ENCODE measurements at places on chromosomes 16 and 17. TPM values are rescaled to one million over a fixed set of nuclear protein-coding genes. Genes with fewer than 3 reads are reported as not detected.
A peak's percentile ranks its signal among the peaks of the same experiment; 100 is the strongest.

ZNF18 gene
- total RNA-seq = 8.2 TPM

GRCh38 chr16:23863511-23864422 is 28.0 kb downstream of the PRKCB start:
- DNase-seq = no peak

- peak; percentile 72 for DNase-seq
Observed at GRCh38 chr16:29816694-29817441, 916 bp downstream of the PAGR1 start.

DNA sequence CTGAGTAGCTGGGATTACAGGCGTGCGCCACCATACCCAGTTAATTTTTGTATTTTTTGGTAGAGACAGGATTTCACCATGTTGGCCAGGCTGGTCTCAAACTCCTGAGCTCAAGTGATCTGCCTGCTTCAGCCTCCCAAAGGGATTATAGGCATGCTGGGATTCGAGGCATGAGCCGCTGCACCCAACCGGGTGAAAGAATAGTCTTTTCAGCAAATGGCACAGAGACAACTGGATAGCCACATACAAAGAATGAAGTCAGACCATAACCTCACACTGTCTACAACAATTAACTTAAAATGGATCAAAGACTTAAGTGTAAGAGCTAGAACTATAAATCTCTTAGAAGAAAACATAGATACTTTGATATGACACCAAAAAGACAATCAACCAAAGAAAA is 67.6 kb downstream of the TBC1D16 start:
- DNase-seq = no peak

MYLK3 gene
- 0.31 TPM for total RNA-seq

DNA sequence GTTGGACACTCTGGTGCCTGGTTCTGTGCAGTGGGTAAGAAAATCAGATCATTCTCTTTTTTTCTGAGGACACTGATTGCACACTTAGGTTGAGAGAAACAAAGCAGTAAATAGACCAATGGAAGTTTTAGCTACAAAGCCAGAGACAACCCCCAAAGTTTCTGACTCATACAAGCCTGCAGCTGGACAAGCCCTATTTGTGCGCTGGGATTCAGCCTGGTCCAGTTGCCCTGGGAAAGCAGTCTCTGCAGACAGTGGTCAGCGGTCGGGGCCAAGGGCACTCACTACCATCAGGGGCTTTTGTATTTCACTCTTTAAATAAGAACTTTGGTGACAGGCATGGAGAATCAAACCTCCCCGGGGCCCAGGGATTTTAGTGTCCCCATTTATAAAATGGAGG is 6.0 kb upstream of the RHBDL3 start:
- DNase-seq = no peak

DNA sequence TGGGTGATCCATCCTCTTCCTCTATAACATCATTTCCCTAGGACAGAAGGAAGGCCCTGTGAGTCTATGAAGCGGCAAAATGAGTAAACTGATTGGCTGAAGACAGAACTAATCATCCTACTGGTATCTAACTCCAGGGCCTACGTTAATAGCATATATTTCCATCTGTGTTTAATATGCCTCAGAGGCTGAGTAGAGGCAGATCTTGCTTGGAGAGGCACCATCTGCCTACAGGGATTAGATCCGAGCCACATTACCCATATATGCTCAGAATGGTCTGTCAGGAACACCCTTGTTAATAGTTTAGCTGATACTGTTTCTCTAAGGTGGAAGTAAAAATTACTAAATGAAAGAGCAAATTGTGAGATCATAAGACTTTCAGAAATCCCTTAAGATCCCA is 13.2 kb upstream of the FOXJ1 start:
- no peak for DNase-seq

DNA sequence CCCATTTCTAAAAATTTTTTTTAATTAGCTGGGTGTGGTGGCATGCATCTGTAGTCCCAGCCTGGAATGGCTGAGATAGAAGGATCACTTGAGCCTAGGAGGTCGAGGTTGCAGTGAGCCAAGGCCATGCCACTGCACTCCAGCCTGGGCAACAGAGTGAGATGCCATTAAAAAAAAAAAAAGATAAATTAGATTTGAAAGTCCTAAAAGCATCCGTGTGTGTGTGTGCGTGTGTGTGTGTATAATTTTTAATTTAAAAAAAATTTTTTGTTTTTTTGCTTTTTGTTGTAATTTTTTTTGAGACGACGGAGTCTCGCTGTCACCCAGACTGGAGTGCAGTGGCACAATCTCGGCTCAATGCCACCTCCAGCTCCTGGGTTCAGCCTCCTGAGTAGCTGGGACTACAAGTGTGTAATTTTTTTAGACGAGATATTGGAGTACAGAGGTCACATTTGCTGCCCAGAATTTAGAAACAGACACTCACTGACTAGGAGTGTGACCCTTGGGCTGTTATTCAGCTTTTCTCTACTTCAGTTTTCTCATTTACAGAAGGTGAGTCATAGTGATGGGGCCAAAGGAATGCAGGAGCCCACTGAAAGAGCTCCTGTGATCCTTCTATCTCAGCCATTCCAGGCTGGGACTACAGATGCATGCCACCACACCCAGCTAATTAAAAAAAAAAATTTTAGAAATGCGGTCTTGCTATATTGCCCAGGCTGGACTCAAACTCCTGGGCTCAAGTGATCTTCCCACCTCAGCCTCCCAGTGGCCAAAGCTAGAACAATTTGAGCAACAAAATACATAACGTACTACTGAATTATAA is 25.5 kb upstream of the TBX4 start:
- DNase-seq = no peak

DNA sequence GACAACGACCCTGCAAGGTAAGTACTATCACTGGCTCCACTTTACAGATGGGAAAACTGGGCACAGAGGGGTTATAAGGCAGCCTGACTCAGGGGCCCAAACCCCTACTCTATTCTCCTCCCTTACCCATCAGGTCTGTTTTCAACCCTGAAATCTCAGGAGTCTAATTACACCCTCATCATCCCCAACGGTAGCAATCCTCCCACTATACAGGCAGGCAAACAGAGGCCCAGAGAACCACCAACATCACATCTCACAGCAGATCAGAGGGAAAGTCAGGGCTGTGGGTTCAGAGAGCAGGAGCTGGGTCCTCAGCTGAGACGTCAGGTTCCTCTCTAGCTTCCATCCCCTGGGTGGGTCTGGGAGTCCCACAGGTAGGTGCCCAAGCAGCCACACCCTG is 16.5 kb downstream of the JUP start:
- no peak for DNase-seq

FAAP100 gene
- 28.6 TPM for total RNA-seq

GRCh38 chr17:52660692-52661091 is 502.2 kb upstream of the CA10 start:
- no peak for DNase-seq

- DNase-seq = no peak
Observed at GRCh38 chr17:59435238-59435637, 103.8 kb downstream of the YPEL2 start.

DNA sequence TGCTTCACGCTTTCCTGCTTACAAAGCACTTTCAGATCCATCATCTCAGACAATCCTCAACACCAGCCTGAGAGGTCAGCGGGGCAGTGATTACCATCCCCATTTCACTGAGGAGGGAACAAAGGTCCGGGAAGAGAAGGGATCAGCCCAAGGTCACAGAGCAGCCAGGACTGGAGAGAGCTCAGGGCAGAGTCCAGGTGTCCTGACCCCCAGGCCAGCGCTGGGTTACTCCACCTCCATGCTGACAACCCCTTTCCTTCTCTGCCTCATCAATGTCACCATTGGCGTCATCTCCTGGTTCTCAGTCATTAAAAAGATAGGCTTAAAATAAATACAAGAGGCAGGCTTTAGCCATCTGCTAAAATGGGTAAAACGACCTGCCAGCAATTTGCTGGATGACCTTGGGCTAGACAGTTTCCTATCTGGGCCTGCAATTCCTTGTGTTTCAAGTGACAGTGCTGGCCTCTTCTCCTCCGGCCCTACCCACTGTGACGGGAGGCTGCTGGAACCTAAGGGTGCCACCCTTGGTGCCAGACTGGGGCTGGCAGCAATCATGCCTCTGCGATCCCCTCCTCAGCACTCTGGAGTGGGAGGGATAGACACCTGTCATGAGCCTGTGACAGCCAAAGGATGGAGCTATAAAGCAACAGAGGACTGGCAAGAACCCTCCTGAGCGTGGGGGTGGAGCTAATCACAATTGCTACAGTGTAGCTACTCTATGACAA is 79.5 kb upstream of the CCL1 start:
- no peak for DNase-seq

XAF1 gene
- total RNA-seq = 35.3 TPM

DNA sequence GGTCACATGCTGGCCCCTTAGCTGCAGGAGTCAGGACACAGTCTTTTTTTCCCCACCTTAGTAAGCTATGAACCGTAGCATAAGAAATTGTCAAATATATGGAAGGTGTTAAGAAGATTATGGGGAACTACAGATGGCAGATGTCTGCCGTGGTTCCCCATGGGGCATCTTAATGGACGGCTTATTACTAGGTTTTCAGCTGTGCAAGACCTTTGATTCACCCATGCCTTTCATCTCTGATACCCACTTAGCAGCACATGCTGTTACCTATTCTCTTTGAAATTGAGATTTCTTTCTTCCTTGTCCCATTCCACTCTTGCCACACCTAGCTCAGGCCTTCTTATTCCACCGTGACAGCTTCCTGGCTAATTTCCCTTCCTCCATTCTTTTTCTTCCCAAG is 70.7 kb downstream of the RPTOR start:
- DNase-seq = no peak
